Activated T-helper 17 cell treated with anti-CD3 and anti-CD28 coated beads, Interleukin-2, amount 50 U/mL, for 72 hours (primary cell): ENCODE measurements at places on chromosomes 1 and 21. TPM values are rescaled to one million over a fixed set of nuclear protein-coding genes. Genes with fewer than 3 reads are reported as not detected.
A peak's percentile ranks its signal among the peaks of the same experiment; 100 is the strongest.

DNA sequence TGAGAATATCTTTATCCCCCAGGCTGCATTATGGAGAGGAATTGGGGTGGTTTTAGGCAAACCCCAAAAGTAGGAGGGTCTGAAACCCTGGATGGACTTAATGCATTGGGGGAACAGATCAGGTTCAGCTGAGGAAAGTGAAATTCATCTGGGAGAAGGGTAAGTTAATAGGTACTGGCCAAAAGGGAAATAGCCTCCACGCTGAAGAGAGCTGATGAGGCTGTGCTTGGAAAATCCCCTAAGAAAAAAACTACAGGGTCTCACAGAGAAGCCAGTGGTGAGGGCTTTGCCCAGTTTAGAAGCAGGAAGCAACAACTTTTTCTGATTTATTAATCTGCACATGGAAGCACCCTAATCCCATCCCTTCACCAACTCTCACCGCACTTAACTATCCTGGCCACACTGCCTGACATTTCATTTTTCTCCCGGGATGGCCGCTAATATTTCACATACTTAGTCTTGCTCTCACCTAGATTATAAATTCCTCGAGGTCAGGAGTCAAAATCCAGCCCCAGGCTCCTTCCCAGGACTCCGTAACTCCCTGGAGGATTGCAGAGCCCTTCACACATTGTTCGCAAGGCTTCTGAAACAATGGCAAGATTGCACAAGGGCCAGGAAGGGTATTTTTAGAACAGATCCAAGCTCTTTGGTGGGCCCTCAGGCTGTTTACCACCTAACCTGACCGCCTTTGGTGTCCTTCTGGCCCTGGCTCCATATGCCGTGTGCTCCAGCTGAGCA lies 60.9 kb upstream of the TARBP1 start:
- ATAC-seq: no peak

- no peak for ATAC-seq
Measured at GRCh38 chr21:17388226-17388625, 124.6 kb upstream of the CXADR start.

- peak; percentile 80 for ATAC-seq
Measured at GRCh38 chr1:109640285-109640865, 15.5 kb upstream of the GSTM4 start.

DNA sequence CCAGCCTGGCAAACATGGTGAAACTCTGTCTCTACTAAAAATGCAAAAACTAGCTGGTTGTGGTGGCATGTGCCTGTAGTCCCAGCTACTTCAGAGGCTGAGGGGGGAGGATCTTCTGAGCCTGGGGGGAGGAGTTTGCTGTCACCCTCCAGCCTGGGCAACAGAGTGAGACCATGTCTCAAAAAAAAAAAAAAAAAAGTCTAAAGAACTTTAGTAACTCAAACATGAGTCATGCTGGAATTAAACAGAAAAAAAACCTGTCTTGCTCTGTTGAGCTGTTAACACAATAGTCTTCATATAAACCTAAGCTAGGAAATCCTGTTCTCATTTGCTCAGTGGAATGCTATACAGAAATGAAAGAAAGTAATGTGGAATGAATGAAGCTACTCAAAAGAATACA lies 16.7 kb upstream of the DISP1 start:
- ATAC-seq: no peak

DNA sequence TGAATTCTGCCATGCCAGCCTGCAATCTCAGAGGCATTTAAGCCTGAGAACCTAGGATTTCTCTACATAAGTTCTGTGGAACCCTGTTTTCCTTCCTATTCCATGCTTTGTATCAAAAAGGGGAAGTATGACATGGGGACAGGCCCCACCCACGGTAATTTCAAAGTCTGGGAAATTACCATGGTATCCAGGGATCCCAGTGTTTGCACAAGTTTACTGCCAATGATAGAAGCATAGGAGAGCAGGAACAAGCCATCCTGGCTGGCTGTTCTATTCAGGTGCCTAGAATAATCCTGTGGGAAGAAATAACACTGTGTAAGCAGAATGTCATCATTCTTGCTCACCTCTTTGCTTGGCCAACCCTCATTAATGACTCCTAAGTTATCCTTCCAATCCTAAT lies 53.8 kb upstream of the ATP1B1 start:
- ATAC-seq: no peak

- no peak for ATAC-seq
Measured at GRCh38 chr1:55947446-55947845, 631.9 kb downstream of the PLPP3 start.

DNA sequence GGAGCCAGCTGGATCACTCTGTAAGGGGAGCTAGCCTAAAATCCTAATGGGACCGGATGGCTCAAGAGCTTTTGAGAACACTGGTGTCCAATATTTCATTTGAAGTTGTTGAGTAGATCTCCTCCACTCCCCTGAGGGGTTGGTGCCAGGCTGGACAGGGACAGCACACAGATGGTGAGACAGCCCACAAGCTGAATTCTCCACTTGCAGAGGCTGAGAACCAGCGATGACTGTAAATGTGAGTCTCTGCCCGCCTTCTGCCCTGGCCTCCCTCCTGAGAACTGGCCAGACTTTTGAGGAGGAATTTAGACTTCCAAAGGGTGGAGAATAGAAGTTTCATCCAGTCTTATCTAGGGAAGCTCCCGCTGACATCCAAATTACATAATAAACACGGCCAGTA lies 20.5 kb upstream of the COQ8A start:
- no peak for ATAC-seq

GRCh38 chr21:35099310-35099709 lies 50.2 kb upstream of the RUNX1 start:
- no peak for ATAC-seq

- ATAC-seq: peak; percentile 34
Measured at GRCh38 chr1:143698016-143698415, 273.8 kb downstream of the FAM72C start.

GRCh38 chr1:210218047-210218446 lies 14.5 kb upstream of the SERTAD4 start:
- ATAC-seq: no peak

- ATAC-seq: peak; percentile 66
Measured at GRCh38 chr1:28580722-28581530, 11.1 kb upstream of the RAB42 start.

DNA sequence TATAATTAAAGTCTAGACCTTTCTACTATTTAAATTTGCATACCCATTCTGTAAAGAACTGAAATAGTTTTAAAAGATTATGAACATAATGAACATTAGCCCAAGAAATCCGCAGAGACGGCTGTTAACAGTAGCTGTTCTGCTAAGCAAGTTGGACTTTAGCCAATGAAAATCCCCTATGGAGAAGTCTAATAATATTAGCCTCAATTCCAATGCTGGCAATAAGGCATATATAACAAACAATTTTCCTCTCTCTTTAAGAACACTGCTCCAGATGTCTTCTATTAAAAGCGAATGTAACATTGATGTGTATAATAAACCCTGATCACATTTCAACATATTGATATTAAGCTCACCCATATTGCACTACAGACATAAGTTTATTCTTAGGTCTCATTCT lies 221.3 kb upstream of the KCTD3 start:
- ATAC-seq: no peak

DNA sequence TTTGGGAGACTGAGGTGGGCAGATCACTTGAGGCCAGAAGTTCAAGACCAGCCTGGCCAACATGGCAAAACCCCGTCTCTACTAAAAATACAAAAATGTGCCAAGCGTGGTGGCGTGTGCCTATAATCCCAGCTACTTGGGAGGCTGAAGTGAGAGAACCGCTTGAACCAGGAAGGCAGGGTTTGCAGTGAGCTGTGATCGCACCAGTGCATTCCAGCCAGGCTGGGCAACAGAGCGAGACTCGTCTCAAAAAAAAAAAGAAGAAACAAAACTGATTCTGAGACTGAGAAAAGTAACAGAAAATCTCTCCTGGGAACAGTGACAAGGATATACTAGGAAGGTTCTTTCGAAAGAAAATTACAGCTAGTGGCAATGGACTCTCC lies 20.9 kb downstream of the USP48 start:
- ATAC-seq: no peak

GRCh38 chr1:42259739-42260064 lies 75.3 kb downstream of the FOXJ3 start:
- no peak for ATAC-seq

DNA sequence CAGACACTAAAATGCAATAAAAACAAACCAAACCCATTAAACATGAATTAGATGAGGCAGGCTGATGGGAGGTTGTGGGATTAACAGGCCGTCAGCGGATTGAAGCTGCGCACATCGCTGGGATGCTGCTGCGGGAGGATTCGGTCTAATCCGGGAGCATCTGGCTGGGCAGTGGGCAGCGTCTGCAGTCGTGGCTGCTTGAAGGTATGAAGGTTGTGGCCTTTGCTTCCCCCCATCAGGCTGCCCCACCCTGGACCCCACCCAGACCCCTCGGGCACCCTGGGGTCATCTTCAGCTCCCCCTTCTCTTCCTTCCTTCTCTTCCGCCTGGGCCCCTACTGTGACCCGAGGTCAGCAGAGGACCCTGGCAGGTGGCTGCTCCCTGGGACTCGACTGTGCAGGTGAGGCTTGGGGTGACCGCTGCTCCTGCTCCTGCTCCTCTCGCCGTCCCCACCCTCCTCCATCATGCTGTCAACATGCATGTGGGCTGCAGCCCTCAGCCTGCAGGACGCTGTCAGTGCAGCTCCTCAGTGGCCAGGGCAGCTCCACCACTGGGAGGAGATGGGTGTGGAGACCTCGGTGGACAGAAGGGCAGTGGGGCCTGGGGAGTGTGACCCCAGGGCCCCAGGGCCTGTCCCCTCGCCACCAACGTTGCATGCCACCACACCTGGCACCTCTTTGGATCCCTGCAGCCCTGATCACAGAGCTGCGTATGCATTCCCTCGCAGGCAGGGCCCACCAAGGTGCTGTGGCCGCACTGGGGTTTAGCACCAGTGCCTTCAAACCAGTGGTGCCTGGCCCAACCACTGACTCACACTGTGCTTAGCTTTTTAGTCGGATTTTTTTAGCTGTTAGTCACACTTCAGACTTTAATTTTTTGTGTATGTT lies 112.2 kb upstream of the COL6A1 start:
- ATAC-seq: no peak

GRCh38 chr1:153749408-153750005 lies 21.7 kb downstream of the INTS3 start:
- peak; percentile 99 for ATAC-seq

DNA sequence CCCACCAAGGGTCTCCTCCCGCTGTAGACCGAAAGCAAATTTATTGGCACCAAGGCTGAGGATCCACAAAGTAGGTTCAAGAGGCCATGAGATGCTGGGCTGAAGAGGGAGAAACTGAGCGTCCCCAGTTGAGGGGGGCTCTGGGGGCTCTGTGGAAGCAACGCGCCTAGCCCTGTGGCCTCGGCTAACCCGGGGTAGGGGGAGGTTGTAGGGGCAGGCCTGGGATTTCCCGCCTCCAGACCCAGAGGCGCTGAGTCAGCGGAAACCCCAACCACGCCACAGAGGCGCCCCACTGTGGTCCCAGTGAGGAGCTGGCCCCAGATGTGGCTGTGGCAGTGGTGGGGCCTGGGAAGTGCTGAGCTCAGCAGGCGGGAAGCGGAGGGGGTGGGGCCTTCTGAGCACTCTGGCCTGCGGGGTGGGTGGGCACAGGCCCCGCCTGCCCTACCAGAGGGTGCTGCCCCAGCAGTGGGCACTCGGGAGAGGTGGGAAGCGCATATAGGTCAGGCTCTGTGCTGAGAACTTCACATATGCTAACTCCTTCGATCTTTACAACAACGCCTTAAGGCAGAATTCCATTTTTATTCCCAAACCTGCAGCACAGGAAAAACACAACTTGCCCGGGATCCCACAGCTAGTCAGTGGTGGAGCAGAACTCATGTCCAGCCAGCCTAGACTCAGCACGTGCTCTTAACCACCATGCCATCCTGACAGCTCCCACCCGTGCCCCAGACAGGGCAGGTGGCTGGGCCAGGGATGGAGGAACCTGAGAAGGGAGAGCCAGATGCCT lies 1.5 kb upstream of the COL16A1 start:
- peak; percentile 87 for ATAC-seq

DNA sequence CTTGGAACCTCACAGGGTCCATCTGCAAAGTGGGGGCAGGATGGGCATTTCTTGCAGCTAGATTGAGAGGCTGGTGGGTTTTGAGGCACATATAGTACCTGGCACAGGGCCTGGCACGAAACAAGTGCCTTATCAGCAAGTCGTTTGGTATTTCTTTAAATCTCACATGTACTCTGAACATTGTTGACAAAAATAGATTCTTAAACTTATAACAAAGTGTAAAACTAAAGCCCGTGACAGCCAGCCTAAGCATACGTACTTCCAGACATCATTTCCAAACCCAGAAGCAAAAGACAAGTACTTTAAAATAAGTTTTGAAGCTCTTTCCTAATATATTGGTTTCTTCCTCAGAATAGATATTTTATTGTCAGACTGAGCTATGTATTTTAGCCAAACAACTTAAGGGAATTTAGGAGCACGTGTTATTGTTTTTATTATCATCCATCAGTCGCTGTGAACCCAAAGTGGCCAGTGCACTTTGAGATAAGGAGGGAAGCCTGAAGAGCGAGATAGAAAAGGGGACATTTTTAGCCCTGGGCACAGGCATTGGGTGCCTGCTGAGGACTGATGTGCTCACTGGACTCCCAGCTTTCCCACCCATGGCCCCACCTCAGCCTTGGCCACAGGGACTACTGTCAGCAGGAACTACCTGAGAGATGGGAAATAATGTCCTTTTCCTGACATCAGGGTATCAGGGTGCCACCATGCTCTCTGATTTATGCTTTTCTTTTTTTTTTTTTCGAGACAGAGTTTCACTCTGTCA lies 3.0 kb downstream of the FBLIM1 start:
- ATAC-seq: no peak

GRCh38 chr1:157288996-157289395 lies 150.8 kb upstream of the ETV3 start:
- ATAC-seq: no peak

The C1orf94 gene
- not detected for total RNA-seq

The TBX15 gene
- total RNA-seq: not detected

The OLIG2 gene
- not detected for total RNA-seq

The MAP1LC3C gene
- total RNA-seq: not detected

The MFSD2A gene
- 8.1 TPM for total RNA-seq

The SERPINC1 gene
- 0.77 TPM for total RNA-seq

The KCNK2 gene
- total RNA-seq: not detected

The SPRR2A gene
- not detected for total RNA-seq
